ENCODE measurements at places on chromosomes 6 and 20.

DNA sequence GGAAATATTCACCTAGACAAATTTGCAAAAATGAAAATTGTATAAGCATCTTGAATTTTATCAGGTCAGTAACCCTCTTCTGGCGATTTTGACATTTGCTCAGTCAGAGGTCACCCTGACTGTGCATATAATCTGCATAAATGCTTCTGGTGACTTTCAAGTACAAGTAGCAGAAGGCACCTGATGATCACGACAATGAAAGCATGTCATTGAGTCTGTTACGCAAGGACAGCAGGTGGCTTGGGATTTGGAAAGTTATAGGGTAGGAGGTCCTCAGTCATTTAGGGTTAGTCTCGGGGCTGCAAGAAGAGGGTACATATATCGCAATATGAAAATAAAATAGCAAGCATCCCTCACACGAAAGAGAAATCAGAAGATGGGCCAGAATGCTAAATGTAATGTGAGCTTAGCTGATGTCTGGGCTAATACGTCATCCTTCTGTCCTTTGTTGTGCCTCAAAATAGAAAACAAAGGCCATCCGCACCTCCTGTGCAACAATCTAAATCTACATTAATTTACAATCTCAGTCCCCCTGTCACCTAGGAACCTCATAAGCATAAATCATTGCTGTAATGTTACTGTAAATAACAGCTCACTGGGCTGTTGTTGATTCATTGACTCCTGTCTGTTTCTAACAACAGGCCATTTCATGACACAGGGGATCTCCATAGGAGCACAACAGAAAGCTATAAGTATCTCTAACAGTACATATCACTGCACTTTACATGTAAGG is 155.2 kb upstream of the RSPO3 start:
- DNase-seq, result no peak

DNA sequence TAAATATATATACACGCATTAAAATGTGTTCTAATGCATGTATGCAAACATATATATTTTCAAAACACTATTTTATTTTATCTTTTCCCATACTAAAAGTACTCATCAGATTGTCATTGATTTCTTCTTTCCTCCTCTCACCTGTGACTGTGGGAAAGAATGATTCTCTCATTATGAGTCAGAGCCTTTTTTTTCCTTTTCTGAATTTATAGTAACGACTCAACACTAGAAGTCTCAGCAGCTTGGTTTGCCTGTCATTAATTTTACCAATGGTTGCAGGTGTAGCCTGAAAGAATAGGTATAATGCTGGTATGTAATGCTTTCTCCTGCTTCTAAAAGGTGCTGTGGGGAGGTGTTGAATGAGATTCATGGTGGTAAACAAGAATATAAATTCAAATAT is 328.7 kb downstream of the UTRN start:
- DNase-seq, result no peak

- DNase-seq, result no peak
Measured at GRCh38 chr20:44805979-44806620, 4.2 kb downstream of the RIMS4 start.

GRCh38 chr6:110545081-110545872 is 68.9 kb upstream of the SLC22A16 start:
- no peak for DNase-seq

GRCh38 chr6:21259660-21260059 is 333.9 kb upstream of the SOX4 start:
- no peak for DNase-seq

- DNase-seq, result no peak
Measured at GRCh38 chr6:8155259-8156012, 53.1 kb upstream of the EEF1E1 start.

DNA sequence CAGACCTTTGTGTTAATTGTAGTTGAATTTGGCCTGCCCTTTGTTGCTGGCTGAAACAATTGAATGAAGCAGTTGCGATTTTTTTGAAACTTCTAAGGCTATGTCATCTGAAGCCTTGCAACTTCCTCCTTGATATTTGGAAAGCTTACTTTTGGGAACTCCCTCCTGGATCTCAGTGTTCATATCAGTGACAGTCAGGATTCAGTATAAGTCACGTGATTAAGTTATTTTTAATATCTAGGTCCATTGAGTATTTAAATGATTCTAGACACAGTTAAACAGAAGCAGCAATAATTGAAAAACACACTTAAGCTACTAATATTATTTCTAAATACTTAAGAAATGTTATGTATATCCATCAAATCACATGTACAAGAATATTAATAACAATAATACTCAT is 951.3 kb downstream of the GRIK2 start:
- no peak for DNase-seq

- DNase-seq, result no peak
Measured at GRCh38 chr6:90146921-90147649, 149.6 kb downstream of the BACH2 start.

DNA sequence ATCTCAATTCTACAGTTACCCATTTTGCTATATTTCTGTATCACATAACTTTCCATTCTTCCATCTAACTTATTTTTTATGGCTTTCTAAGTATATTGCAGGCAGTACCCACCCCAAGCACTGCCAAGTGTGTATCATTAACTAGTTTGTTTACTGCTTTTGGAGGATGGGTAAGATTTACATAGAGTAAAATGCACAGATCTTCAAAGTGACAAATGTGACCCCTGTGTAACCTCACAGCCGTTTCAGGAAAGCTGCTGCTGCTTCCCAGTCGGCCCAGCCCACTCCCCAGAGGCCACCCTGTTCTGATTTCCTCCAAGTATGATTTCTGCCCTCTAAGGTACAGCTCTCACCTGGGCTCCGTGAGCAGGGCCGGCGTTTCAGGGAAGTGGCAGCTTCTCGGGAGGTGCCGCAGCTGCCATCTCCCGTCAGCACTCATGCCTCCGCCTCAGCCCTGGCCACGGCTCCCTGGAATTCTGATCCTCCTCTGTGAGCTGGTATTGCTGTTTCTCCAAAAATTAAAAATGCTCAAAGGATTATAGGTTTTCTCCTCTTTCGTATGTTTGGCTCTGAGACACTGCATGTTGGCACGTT is 15.0 kb upstream of the MAP1LC3A start:
- DNase-seq, result no peak

DNA sequence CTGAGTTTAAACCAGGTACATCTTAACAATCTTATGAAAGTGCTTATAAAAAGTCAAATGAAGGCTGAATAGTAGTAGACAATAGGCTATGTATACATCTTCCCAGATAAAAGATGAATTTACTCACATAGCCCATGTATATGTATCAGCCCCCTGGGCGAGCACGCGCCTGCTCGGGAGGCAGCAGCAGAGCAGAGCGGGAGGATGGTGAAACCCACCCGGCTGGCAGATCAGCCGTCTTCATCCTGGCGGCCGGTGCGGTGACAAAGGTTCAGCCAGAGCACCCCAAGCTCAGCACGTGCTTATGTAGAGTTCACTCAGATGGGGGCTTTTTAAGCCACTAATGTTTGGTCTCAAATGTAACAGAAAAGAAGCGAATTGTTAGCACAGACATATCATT is 184.8 kb downstream of the KIF6 start:
- DNase-seq, result no peak

- no peak for DNase-seq
Measured at GRCh38 chr6:119739769-119740168, 390.2 kb upstream of the MAN1A1 start.

DNA sequence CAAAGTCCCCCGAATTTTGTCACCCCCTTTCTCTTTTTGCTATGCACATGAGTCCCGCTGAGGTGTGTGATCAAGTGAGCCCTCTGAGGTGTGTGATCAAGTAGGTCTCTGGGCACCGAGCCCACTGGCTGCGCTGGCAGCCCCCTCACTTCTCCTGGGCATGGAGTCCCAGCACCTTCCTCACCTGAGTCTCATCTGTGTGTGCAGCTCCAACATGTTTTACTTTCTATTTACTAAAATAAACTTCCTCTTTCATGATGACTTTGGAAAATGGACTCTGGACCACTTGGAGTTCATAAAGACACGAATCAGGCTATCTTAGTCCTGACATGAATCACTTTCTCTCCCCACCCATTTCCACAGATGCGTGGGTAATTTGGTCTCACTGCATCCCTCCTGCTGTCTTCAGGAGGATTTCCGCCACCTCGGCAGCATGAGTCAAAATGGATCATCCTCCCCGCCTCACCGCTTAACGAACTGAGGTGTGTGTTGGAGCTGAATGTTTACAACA is 39.8 kb downstream of the PRDM1 start:
- DNase-seq, result no peak

GRCh38 chr6:55694148-55694547 is 115.2 kb upstream of the HMGCLL1 start:
- DNase-seq, result no peak

DNA sequence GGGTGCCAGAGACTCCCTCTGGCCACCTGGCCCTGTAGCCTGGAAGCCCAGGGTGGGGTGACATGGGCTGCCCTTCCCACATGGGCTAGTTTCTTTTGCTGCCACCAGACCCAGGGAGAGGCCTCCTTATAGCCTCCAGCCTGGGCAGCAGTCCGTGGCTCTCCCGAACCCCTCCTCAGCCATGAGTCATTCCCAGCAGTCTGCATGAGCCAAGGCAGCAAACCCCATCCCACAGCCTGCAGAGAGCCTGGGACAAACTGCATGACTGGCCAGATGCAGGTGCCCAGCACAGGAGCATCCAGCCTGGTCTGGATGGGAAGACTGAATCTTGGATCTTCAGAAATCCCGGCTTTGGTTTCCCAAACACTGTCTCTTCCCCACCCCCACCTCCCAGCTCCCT is 75.7 kb downstream of the MRPL14 start:
- DNase-seq, result no peak

- no peak for DNase-seq
Measured at GRCh38 chr6:75268988-75269354, 15.6 kb downstream of the TMEM30A start.

GRCh38 chr6:34839666-34840352 is 47.9 kb downstream of the BLTP3A start:
- no peak for DNase-seq

- DNase-seq, result no peak
Measured at GRCh38 chr6:46927066-46927465, 5.3 kb upstream of the ADGRF5 start.

DNA sequence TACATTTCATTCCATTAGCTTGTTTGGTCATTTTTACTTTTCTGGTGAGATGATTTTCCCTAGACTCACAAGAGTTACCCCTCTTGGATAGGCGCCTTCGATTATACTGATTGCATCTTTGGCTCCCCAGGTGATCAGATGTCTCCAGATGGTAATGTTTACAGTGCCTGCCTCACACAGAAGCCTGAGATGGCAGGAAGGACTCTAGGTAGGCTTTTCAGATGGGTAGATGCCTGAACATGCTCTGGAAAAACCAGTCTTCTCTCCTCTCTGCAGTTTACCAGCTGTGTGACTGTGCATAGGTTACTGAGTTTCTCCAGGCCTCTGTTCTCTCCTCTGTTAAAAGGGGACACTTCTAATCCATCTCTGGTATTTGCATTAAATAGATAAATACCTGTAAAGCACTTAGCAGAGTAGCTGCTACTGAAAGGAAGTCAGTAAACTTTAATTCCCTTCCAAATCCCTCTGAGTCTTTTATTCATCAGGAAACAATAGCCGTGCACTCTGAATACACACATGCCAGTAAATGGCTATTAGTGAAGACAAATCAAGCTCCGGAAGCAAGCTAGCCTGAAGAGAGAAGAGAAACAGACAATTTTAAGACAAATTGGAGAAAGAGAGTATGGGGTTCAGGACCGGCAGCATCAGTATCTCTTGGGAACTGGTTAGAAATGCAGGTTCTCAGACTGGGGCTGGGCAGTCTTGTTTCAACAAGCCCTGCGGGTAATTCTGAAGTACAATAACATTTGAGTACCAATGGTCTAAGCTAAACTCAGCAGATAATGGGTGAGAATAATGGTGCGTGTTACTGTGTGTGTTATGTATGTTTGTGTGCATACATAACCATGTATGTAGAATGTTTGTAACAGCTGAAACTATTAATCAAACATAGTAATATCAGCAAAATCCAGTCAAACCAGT is 139.4 kb downstream of the UST start:
- no peak for DNase-seq

GRCh38 chr6:86913795-86914194 is 23.5 kb upstream of the HTR1E start:
- DNase-seq, result no peak

GRCh38 chr6:12748815-12749521 is 32.4 kb downstream of the PHACTR1 start:
- DNase-seq, result no peak

- peak; percentile 31 for DNase-seq
Measured at GRCh38 chr6:33976437-33977360, 169.2 kb downstream of the GRM4 start.

- no peak for DNase-seq
Measured at GRCh38 chr6:53770780-53771249, 24.0 kb upstream of the LRRC1 start.

DNA sequence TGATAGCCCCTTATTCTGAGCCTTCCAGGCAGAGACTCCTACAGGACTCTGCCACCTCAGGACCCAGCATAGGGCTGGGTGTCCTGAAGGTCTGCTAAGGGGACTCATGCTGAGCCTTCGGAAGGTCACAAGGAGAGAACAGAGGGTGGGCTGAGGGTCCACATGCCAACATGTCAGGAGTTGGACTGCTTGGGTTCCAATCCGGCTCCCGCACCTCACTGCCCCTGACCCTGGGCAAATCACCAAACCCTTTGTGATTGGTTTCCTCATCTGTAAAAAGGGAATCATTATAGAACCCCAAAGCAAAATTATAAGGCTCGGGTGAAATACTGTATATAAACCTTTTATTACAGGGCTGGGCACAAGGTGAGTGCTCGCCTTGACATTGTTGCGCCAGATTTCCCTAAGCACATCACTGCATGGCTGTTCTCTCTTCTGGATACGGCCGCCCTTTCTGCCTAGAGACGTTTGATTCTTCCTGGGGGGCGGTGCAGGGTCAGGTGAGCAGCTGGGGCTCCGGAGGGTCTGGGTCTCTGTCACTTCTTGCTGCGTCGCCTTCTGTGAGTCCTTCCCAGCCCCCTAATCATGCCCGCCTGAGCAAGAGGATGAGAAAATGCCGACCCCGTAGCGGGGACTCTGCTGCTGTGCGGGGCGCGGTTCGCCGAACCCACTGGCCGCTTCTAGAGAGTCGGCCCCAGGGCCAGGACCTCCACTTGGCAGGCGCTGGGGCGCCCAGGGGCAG is 90.5 kb upstream of the EPB41L1 start:
- no peak for DNase-seq

All from left lobe of liver (tissue), 2 donors.